ENCODE measurements at places on chromosomes 2 and 18.

DNA sequence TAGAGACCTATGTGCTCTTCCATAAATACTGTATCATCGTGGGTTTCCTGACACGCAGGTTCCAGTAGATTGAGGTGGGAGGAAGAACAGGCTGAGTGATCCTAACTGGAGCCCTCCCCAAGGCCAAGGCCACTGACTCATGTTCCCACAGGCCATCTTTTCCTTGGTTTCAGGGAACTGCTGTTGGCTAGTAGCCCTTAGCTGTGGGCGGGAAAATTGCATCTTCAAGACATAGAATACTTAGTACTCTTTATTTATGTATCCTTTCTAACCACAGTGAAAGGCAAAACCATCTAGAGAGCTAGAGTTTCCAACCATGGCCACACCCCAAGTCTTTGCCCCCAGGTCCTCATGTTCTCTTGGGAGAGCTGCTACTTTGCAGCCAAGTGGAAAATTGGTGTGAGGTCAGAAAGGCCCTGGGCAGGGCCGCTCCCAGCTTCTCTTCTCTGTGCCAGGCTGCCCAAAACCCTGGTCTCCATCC lies 55.9 kb downstream of the COPS8 start:
- no peak for DNase-seq

DNA sequence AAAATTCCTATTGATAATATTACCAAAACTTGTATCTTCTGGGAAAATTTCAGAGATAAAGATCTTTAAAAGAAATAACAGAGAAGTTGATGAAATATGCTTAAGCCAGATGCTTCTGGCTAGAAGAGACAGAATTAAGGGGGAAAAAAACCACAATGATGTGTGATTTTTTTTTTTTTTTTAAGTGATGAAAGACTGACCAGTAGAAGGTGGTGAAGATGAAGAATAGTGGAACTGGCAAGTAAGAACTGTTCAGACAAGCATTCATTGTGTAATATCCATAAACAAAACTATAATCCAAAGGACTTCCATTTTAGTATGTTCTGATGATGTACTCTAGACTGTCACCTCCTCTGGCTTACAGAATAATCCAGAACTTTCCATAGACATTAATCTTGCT lies 89.8 kb downstream of the INO80D start:
- DNase-seq, result no peak

- no peak for DNase-seq
These were observed 19.5 kb downstream of the EMX1 start for GRCh38 chr2:72936660-72937355.

DNA sequence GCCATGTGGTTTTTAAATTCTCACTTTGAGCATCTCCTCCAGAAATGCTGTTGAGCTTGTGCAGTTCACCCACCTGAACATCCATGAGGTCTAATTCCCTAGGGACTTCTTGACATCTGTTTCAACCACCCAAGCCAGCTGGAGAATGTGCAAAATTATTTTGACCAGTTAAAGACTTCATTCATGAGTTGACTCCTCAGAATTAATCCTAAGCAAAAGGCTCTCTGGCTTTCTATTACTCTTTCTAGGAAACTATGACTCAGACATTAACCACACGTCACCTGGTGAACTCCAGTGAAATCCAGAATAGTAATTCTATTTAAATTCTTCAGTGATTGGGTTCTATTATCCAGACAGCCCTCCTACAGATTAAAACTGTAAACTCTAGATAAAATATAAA lies 247.5 kb downstream of the NBAS start:
- no peak for DNase-seq

DNA sequence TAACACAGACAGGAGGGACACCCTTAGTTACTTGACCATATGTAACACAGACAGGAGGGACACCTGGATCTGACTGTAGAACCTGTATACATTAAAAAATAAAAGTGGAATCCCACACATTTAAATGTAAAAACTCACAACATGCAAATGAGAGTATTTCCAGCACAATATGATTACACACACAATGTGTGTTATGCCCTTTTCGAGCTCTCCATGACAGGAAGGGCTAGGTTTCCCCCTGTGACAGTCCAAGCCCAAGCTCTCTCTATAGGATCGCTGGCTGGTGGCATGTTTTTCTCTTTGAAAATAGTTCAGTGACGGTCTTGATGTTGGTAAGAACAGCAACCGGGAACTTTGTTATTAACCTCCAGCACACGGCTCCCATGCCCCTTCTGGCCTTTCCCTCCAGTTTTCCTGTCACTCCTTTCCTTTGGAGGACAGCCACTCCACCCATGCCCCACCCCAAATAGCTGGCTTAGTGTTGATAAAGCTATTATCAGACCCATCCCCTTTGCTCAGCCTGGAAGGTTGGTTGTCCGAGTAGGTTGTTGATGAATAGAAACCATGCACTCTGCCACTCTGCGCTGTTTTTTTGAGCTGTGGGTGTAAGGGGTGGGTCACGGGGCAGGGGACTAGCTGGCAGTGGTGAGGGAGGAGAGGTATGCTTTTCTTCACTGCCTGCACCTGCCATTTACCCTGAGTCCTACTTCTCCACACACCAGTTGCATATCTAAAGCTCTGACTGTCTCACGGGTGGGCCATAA lies 2.7 kb downstream of the RASGRP3 start:
- DNase-seq, result no peak

GRCh38 chr18:6752202-6752860 lies 22.8 kb downstream of the ARHGAP28 start:
- DNase-seq, result no peak

- no peak for DNase-seq
These were observed 73.6 kb downstream of the RND3 start for GRCh38 chr2:150413910-150414309.

- DNase-seq, result no peak
These were observed 89.1 kb downstream of the ZEB2 start for GRCh38 chr2:144430722-144431391.

DNA sequence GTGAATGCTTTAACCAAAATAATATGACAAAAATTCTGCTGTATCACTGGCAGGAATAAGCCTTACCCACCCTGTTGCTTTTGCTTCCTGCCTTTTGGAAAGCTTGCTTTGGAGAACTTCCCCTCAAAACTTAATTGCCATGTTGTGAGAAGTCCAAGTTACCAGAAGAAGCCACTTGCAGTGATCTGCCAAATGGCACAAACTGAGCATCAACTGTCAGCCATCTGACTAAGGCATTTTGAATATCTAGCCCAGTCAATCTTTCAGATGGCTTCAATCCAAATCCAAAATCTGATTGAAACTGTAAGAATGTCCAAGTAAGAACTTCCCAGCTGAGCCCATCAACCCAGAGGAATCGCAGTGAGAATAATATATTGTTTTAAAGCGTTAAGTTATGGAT lies 216.5 kb upstream of the ZC3H15 start:
- no peak for DNase-seq

GRCh38 chr2:223943561-223944008 lies 1.6 kb downstream of the WDFY1 start:
- no peak for DNase-seq

- DNase-seq, result no peak
These were observed 6.4 kb upstream of the SLC8A1 start for GRCh38 chr2:40458271-40458794.

- no peak for DNase-seq
These were observed 314.5 kb downstream of the NCKAP5 start for GRCh38 chr2:133253793-133254192.

DNA sequence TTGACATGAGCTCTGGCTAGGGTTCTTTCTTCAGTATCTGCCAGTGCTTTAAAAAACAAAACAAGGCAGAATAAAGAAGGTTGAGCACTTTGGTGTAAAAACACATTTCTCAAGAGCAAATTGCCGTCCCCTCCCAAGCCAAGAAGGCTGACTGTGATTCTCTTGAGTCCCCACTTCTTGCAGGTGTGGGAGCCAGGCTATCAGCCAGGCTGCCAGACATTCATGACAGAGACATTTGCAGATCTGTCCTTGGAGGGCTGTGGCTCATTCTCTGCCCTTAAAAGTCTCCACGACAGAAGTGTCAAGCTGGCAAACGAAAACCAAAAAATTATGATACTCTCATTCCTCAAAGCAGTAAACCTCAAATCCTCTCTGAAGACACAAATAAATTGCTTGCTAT lies 749.3 kb upstream of the HS6ST1 start:
- no peak for DNase-seq

DNA sequence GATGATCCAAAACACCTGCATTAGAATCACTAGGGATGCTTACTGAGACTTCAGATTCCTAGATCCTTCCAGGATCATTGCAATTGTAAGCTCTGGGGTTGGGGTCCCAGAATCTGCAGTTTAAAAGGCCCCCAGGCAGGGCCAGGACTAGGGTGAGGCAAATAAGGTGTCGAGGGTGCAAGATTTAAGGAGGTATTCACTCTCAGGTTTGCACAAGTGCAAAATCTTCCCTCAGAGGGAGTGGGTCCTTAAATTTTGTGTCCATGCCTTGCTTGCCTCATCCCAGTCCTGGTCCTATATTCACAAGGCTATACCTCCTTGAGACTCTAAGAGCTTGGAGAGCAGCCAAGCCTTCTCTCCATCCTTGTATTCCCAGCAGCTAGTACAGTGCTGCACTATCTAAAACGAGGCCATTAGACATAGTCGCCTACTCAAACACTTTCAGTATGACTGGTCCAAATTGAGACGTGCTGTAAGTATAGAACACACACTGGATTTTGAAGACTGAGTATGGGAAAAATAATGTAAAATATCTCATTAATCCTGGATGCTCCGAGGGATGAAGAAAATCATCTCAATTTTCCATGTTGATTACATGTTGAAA lies 31.6 kb upstream of the MREG start:
- DNase-seq, result no peak

DNA sequence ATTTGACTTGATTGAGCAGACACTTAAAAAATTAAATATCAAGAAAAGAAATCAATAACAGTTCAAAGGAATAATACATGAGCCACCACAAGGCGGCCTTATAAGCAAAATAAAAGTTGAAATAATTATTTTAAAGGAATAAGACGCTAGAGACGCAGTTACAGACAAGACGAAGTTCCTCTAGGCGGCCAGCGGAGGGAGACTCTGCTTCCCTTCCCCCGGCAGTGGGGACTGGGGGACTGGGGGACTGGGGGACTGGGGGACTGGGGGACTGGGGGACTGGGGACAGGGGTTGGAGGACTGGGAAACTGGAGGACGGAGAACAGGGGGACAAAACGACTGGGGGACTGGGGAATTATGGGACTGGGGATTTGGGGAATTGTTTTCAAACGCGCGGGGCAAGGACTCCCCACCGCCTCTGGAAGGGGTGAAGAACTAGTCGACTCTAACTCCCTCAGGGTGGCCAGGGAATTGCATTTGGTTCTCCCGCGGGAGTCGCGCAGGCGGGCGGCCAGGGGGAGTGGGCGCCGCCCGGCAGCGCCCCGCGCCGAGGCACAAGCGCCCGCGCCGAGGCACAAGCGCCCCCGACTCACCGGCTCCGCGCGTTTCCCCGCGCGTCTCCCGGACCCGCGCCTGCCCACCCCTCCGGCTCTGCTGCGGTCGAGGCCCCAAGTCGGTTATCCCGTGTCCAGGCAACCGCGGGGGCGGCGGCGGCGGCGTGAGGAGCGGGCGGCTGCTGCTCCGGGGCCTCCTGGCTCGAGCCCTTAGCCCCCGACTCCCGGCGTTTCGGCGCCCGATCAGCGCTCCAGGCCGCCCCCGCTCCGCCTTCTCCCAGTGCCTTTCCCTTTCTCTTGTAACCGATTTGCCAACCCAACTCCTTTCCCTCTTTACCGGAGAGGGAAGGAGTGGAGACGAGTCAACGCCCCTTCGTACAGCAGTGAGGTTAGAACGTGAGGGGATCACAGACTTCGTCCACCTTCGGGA lies at the start of gene CCDC178:
Gene CCDC178 (minus strand): TSS at position 662 of the 984 bp plus-strand sequence. CDS start 28,633 bp downstream, outside the sequence.
- no peak for DNase-seq

DNA sequence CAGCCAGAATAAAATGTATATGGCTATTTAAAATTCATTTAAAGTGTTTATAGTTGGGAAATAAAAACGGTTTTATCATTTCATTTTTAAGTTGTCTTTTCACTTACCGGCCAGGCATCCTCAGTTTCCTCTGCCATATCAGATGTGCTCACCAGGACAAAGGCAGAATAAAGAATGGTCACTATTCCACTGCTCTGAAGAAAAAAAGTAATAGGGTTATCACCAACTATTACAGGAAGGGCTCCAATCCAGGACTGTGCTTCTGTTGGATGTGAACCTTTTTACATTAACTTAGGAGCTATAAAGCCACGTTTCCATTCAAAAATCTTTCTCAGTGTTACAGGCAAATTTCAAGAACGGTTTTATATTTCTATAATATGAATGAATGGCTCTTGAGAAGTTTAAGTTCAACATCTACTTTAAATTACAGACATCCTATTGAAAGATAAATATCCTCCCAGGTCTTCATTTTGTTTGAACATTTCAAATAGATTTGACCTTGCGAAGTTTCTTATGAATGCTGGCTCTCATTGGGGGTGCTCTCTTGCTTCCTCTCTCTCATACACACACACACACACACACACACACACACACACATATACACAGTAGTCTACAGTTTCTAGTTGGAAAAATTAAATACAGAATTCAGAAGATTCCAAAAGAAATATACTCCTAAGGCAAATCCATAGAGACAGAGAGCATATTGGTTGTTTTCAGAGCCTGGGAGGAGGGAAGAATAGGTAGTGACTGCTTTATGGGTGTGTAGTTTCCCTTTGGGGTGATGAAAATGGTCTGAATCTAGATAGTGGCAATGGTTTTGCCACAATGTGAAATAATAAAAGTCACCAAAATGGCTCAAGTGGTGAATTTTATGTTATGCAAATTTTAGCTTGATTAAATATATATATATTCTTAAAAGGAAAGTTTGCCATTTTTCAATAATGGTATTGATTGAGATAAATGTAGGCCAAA lies 2.9 kb upstream of the SLC40A1 start:
- DNase-seq, result no peak

DNA sequence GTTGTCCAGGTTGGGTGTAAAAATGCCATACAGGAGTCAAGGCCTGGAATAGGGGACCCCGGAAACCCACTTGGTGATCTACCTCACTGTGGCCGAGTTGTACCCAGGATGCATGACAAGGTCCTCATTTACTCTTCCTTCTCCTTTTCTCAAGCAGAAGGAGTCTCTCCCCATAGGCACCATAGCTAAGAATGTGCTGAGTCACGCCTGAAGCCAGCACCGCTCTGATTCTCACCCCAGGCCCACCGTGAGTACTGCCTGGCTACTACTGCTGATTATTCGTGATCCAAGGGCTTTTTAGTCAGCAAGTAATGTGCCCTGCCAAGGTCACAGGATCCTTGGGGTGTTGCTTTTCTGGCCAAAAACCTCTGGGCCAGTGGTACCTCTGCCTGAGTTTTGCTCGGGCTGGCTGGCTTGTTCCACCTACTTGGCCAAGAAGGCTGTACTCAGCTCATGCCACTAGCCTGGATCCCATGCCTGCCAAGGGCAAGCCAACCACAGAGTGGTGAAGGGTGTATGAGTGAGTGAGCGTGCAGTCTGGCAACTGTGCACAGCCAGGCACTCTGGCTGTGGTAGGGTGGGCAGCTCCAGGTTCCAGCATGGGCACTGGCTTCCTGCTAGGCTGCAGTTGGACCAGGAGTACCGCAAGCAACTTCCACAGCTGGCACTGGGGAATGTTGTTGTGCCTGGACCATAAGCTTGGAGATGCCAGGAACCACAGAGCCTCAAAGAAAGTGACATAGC lies 650.1 kb upstream of the VRK2 start:
- peak; percentile 79 for DNase-seq

GRCh38 chr18:70243131-70243929 lies 37.8 kb upstream of the RTTN start:
- DNase-seq, result no peak

- no peak for DNase-seq
These were observed 183.5 kb downstream of the SEPTIN10 start for GRCh38 chr2:109430329-109430636.

- no peak for DNase-seq
These were observed 11.4 kb upstream of the COL6A3 start for GRCh38 chr2:237425320-237425719.
